Upper lobe of left lung (tissue), 6 donors: ENCODE measurements at places on chromosomes 11 and 22. TPM values are rescaled to one million over a fixed set of nuclear protein-coding genes. Genes with fewer than 3 reads are reported as not detected.
A peak's percentile ranks its signal among the peaks of the same experiment; 100 is the strongest.

DNA sequence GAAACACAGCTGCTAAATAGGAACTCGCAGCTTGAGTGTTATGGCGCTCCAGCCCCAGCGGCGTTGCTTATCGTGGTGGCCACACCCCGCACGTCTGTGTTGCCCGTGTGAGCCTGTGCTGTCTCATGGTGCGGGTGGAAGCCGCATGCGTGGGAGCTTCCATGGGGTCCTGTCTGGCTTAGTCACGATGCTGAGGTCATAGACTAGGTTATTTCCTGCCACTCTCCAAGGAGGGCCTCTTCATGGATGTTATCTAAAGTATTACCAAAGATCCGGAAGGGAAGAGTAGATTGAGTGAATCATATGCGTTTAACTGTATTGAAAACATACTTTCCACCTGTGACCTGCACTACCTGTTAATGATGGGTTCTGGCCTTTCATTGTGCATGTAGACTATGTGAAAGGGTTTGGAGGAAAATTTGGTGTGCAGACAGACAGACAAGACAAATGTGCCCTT is 21.7 kb downstream of the CTTN start:
- H3K4me1 ChIP-seq: peaks cover 3% of the 10 kb centered on the region
- H3K4me3 ChIP-seq: no peak overlapping the region
- no peaks in the 10 kb centered on the region for H3K27me3 ChIP-seq
- no peak for DNase-seq
- no peak overlapping the region for H3K27ac ChIP-seq

DNA sequence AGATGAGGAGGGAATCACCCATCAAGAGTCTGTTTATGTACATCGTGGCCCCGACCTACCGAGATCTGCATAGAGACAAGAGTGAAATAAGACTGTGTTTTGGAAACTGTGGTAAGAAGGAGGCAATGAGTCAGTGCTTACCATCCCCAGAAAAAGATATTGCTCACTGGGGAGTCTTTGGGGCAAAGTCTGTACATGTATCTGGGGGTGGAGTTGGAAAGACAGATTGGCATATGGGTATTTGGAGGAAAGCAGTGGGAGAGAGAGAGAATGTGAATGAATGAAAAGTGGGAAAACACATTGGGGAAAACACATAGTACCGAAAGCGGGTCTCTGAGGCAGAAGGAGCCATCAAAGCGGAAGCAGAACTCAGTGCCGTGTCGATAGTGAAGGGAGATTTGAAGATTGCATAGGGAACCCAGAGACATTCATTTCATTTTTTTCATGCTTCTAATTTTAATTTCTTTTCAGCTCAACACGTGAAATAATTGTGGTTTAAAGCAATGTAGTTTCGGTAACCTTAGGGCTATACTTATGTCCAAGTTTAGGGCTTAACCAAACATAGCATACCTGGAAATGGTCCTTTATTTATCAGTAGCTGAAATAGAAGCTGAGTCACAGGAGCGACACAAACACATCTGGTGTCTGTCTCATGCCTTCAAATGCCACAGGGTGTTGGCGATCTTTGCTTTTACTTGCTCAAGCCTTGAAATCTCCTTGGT is 98.6 kb upstream of the CD44 start:
- H3K36me3 ChIP-seq: no peaks in the 10 kb centered on the region
- no peaks in the 10 kb centered on the region for H3K27me3 ChIP-seq
- no peak for DNase-seq
- peaks cover 27% of the 10 kb centered on the region for H3K4me1 ChIP-seq
- H3K4me3 ChIP-seq: no peak overlapping the region
- peak overlapping the region; percentile 25 for H3K27ac ChIP-seq

DNA sequence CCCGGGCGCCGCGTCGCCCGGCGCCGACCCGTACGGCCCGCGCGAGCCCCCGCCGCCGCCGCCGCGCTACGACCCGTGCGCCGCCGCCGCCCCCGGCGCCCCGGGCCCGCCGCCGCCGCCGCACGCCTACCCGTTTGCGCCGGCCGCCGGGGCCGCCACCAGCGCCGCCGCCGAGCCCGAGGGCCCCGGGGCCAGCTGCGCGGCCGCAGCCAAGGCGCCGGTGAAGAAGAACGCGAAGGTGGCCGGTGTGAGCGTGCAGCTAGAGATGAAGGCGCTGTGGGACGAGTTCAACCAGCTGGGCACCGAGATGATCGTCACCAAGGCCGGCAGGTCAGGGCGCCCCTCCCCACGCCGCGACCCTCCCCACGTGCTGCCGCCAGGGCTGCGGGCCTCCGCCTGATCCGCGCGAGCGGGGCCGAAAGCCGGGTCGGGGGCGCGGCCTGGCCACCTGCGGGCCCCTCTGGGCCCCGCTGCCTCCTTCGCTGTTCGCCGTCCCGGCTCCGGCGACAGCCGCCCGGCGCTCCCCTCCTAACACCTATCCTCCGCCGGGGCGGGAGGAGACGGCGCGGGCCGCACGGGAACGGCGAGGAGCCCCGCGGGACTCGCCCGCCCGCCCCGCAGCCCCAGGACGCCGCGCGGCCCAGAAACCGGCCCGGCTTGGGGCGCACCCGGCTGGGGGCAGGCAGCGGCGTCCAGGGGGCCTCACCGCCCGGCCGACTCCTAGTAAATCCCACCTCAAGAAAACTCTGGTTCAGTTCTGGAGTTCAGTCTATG is 560 bp downstream of the TBX1 start:
- no peak for DNase-seq
- H3K4me3 ChIP-seq: peak overlapping the region; percentile 44
- peak overlapping the region; percentile 42 for H3K27ac ChIP-seq
- no peaks in the 10 kb centered on the region for H3K36me3 ChIP-seq
- H3K4me1 ChIP-seq: peaks cover 56% of the 10 kb centered on the region
- peaks cover 16% of the 10 kb centered on the region for H3K27me3 ChIP-seq

DNA sequence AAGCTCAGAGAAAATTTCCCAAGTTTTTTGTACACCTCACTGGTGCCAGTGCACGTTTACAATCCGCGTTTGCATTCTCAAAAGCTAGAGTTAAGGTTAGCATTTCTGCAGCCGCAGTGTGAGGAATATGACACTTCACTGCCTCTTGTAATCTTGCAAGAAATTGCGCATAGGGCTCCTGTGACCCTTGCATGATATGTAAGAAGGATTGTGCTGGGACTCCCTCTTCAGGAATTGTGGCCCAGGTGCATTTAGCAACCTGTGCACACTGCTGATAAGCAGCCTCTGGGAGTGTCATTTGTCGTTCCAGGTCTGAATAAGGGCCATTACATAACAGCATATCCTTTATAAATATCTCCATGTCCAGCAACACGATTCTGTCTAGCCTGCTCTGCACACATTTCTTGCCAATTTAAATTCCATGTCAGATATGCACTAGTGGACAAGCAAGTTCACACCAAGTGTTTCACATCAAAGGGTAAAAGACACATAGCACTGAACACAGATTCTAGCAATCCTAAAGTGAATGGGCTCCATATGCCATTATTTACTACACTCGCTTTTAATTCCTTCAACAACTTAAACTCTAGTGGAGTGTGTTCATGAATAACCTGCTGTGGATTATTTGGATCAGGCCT is 69.2 kb upstream of the INCENP start:
- no peaks in the 10 kb centered on the region for H3K27me3 ChIP-seq
- no peaks in the 10 kb centered on the region for H3K36me3 ChIP-seq
- H3K4me3 ChIP-seq: no peak overlapping the region
- no peak overlapping the region for H3K27ac ChIP-seq

- H3K27ac ChIP-seq: no peak overlapping the region
- no peaks in the 10 kb centered on the region for H3K4me1 ChIP-seq
- no peak overlapping the region for H3K4me3 ChIP-seq
Observed at GRCh38 chr22:19661156-19661555, 53.1 kb upstream of the SEPTIN5 start.

- no peaks in the 10 kb centered on the region for H3K36me3 ChIP-seq
- H3K27me3 ChIP-seq: no peaks in the 10 kb centered on the region
- H3K4me3 ChIP-seq: no peak overlapping the region
- H3K4me1 ChIP-seq: peaks cover 36% of the 10 kb centered on the region
- DNase-seq: no peak
- no peak overlapping the region for H3K27ac ChIP-seq
Observed at GRCh38 chr22:39408807-39409206, 9.2 kb downstream of the TAB1 start.

- no peaks in the 10 kb centered on the region for H3K4me1 ChIP-seq
- H3K36me3 ChIP-seq: peaks cover 68% of the 10 kb centered on the region
- no peaks in the 10 kb centered on the region for H3K27me3 ChIP-seq
- H3K4me3 ChIP-seq: no peak overlapping the region
Observed at GRCh38 chr11:9787260-9787659, 123.4 kb downstream of the SWAP70 start.

The FOLR1 gene
- 523 TPM for total RNA-seq

The MUC5B gene
- 51.1 TPM for total RNA-seq

DNA sequence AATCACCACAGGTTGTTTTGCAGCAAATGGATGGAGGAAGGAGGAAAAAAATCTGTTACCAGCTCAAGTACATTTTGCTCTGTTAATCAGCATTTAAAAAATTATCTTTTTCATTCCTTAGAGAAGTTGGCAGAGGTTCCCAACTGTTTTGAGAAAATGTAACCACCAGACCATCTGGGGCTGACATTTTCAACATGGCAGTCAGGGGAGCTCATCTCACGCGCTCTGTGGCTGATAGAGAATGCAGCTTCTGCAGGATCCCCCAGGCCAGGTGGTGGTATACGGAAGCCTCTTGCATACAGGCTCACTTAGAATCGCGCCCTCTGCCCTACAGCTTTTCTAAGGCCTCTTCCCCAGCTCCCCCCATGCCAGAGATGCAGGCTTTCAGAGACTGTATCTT is 68.0 kb upstream of the OPCML start:
- no peaks in the 10 kb centered on the region for H3K27me3 ChIP-seq
- H3K4me1 ChIP-seq: no peaks in the 10 kb centered on the region
- H3K4me3 ChIP-seq: no peak overlapping the region
- no peak for DNase-seq

GRCh38 chr11:93653571-93653970 is 7.9 kb upstream of the CEP295 start:
- H3K27me3 ChIP-seq: no peaks in the 10 kb centered on the region
- no peaks in the 10 kb centered on the region for H3K36me3 ChIP-seq
- no peaks in the 10 kb centered on the region for H3K4me1 ChIP-seq

GRCh38 chr11:37105427-37105826 is 507.4 kb upstream of the RAG2 start:
- H3K27me3 ChIP-seq: no peaks in the 10 kb centered on the region
- H3K36me3 ChIP-seq: no peaks in the 10 kb centered on the region
- no peak overlapping the region for H3K4me3 ChIP-seq
- no peaks in the 10 kb centered on the region for H3K4me1 ChIP-seq
- DNase-seq: no peak

- H3K4me3 ChIP-seq: peak overlapping the region; percentile 65
- no peaks in the 10 kb centered on the region for H3K36me3 ChIP-seq
- no peaks in the 10 kb centered on the region for H3K27me3 ChIP-seq
Observed at GRCh38 chr11:119338318-119338890, 2.3 kb downstream of the C1QTNF5 start.

The GVQW3 gene
- 1.2 TPM for total RNA-seq

DNA sequence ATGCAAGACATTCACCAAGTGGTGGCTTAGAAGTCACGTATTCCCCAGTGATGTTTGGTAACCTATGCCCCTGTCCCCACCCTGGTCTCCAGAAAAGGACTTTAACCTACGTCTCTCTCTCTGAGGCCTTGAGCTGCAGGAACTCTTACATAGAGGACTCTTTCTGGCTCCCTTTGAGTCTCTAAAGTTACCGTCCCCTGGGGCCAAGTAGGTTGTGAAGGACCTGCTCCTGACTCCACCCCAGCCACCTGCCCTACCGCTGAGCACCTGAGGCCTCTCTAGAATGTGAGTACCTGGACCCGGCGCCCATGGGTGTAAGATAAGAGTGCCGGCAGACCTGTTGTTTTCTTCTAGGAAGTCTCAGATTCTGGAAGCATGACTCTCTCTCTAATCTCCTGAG is 95.4 kb downstream of the TIMP3 start:
- no peak for DNase-seq
- H3K27me3 ChIP-seq: no peaks in the 10 kb centered on the region
- no peaks in the 10 kb centered on the region for H3K36me3 ChIP-seq
- no peak overlapping the region for H3K27ac ChIP-seq
- H3K4me3 ChIP-seq: no peak overlapping the region
- no peaks in the 10 kb centered on the region for H3K4me1 ChIP-seq

DNA sequence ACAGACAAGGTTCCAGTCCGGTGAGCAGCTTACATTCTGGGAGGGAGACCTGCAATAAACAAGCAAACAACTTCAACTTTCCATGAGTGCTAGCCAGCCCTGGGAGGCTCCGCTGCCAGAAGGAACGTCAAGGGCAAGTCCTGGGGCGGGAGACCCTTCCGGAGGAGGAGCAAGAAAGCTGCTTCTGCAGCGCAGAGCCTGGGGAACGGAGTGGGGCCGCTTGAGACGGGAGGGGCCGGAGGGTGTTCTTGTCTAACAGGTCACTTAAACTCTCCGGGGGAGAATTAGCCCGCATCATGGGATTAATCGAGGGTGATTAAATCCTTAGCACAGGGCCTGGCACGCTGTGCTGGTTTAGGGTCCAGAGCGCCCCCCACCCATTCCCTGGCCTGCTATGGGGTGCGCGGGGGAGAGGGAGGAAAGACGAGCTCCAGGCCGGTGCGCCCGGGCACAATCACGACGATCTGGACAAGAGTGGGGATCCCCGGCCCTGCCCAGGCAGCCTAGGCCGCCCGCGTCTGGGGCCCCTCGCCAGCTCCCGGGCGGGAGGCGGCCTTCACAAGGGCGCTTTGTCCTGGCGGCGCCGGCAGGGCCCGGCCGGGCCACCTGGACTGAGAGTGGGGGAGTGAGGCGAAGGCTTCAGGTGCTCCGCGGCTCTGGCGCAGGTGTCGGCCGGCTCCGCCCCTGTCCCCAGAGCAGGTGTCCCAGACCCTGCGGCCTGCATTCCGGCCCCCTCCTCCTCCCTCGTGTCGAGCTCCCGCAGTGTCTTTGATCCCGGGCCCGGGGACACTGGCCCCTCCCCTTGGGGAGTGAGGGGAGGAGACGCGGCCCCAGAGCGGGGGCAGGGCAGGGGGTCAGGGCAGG is 663 bp upstream of the LARGE2 start:
- H3K36me3 ChIP-seq: no peaks in the 10 kb centered on the region
- H3K4me1 ChIP-seq: peaks cover 40% of the 10 kb centered on the region
- H3K27ac ChIP-seq: peak overlapping the region; percentile 71
- H3K4me3 ChIP-seq: peak overlapping the region; percentile 55
- peaks cover 17% of the 10 kb centered on the region for H3K27me3 ChIP-seq

DNA sequence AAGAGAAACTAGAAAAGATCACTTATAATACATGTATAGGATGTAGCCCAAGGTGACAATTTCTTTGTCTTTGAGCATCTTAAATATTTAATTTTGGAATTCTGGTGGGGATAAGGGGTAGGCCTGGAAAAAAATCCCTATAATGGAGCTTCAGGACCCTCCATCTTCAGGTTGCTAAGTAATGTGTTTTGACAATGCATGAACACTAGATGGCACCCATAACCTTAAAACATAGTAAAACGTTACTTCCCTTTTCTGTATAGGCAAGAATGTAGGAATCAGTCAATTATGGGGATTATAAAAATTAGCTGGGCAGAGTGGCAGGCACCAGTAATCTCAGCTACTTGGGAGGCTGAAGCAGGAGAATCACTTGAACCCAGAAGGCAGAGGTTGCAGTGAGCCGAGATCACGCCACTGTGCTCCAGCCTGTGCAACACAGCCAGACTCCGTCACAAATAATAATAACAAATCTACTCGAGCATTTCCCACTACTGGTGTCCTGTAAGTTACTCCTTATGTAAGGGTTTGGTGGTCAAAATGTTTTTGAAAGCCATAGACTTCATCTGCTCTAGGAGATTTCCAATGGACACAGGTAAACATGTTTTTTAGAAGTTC is 541.9 kb upstream of the CCDC90B start:
- H3K4me3 ChIP-seq: no peak overlapping the region
- no peaks in the 10 kb centered on the region for H3K27me3 ChIP-seq
- no peak overlapping the region for H3K27ac ChIP-seq
- no peak for DNase-seq

- no peaks in the 10 kb centered on the region for H3K36me3 ChIP-seq
- peaks cover 64% of the 10 kb centered on the region for H3K4me1 ChIP-seq
- DNase-seq: no peak
- peak overlapping the region; percentile 49 for H3K27ac ChIP-seq
Observed at GRCh38 chr11:65560555-65561418, 2.6 kb upstream of the LTBP3 start.

The KRTAP5-7 gene
- total RNA-seq: 0.20 TPM
